Adrenal gland (tissue), 19 donors: ENCODE measurements at places on chromosomes 16 and 17. TPM values are rescaled to one million over a fixed set of nuclear protein-coding genes. Genes with fewer than 3 reads are reported as not detected.

DNA sequence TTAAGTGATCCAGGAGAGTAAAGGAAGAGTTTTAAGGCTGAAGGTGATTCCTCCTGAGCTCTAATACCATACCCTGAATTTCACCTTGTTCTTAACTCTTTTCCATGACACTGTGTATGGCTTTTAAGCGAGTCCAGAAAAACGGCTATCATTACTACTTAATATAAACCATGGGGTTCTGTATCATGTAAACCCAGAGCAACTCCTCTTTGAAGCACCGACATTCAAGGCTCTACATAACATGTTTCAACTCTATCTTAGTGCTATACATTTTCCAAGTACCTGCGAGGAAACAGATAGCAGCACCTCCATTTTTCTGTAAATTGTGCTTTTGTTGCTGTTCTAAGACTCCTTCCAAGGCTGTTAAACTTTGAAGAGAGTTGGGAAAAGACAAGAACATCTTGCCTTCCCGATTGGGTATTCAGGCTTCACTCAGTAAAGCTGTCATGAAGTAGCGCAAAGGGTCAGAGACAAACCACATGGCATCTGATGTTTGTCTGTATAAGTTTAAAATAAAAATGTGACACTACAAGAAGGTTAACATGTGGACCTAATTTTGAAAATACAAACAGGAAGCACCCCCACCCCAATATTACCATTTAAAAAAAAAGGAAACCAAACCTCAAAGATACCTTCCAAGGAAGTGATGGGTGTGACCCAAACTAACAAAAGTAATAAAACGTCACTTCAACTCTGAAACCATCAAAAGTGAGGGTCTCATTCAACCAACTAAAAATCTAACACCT is 3.9 kb downstream of the STAT5B start:
- DNase-seq: no peak

- DNase-seq: peak; percentile 39
Measured at GRCh38 chr17:32536736-32537643, 50.2 kb downstream of the CDK5R1 start.

DNA sequence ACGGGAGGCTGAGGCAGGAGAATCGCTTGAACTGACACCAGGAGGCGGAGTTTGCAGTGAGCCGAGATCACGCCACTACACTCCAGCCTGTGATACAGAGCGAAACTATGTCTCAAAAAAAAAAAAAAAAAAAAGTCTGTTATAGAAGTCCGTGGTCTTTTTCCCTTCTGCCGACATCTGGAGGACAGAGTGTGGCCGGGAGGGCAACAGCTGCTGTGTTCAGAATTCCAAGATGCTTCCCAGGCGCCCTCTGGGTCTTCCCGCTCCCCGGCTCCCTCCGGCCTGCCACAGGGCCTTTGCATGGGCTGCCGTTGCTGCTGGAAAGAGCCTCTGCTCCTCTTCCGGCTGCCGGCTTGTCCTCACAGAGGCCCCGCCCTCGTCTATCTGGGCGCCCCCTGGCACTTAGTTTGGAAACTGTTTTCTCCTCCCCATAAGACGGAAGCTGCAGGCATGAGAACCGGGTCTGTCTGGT is 2.4 kb upstream of the CACNA1H start:
- DNase-seq: no peak

- no peak for DNase-seq
Measured at GRCh38 chr17:28407130-28407973, 1.3 kb upstream of the SLC46A1 start.

- no peak for DNase-seq
Measured at GRCh38 chr16:81143921-81144471, 47.8 kb upstream of the GCSH start.

- no peak for DNase-seq
Measured at GRCh38 chr16:27920391-27920891, 143.1 kb downstream of the GSG1L start.

- DNase-seq: no peak
Measured at GRCh38 chr16:1074379-1074649, 1.8 kb downstream of the SSTR5 start.

DNA sequence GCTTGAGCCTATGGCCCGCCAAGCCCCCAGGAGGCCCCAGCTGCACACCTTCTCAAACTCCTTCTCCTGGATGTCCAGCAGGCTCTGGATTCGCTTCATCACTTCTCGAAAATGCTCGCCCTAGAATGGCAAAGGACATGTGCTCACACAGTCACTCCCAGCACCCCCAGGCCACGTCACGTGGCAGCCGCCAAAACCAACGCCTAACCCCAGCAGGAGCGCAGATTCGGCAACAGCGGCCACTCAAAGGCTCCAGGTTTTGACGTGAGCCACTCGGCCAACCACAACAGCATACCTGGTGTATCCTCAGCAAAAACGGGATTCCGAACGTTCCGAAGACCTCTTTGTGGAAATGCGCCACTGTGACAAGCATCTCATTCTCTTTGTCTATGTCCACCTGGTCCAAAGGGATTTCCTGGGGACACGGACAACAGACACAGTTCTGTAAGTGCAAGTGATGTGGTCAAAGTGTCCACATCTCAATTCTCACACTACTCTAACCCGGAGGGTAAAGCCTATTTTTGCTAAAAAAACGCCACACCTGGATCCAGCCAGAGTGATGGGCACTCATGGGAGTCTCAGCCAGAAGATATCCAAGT is 12.7 kb downstream of the LITAFD start:
- DNase-seq: no peak

DNA sequence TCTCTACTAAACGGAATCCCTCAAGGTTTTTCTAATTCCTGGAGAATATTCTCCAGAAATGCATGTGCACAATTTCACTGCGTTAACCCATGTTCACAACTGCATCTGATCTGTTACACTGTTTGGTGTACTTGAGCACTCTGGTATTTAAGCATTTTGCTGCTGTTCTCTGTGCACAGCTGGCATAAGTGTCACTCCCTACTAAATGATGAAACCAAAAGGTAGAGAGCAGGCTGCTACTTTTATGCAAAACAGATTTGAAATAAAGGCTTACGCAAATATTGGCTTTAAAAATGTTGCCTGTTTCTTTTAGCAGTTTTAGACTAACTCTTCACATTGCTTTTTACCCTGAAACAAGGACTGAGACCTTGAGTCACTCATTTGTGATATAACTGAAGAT is 41.7 kb downstream of the ESRP2 start:
- DNase-seq: no peak

GRCh38 chr17:18318117-18318516 is 3.0 kb downstream of the SMCR8 start:
- no peak for DNase-seq

- no peak for DNase-seq
Measured at GRCh38 chr16:53541326-53541725, 38.3 kb upstream of the AKTIP start.

GRCh38 chr17:56765449-56765848 is 68.3 kb downstream of the C17orf67 start:
- DNase-seq: no peak

GRCh38 chr16:89561142-89561883 is 831 bp downstream of the RPL13 start:
- no peak for DNase-seq

GRCh38 chr16:51549836-51550235 is 398.8 kb upstream of the SALL1 start:
- DNase-seq: no peak

DNA sequence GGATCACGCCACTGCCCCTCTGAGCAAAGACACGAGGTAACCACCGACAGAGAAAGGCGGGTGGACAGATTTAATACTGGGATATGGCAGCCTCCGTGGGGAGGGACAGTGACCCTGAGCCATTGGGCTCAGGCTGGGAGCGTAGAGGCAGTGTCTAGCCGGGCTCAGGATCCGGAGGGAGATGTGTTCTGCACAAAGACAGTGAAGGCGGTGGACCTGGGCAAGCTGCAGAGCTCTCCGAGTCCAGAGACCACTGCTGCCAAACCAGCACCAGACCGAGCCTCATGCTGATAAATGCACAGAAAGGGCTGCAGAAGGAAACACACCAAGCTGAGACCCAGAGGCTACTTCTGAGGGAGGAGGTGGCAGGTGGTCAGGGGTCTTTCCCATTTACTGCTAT is 26.5 kb upstream of the MTSS2 start:
- DNase-seq: no peak

GRCh38 chr16:5205361-5206040 is 107.9 kb upstream of the EEF2KMT start:
- DNase-seq: no peak

DNA sequence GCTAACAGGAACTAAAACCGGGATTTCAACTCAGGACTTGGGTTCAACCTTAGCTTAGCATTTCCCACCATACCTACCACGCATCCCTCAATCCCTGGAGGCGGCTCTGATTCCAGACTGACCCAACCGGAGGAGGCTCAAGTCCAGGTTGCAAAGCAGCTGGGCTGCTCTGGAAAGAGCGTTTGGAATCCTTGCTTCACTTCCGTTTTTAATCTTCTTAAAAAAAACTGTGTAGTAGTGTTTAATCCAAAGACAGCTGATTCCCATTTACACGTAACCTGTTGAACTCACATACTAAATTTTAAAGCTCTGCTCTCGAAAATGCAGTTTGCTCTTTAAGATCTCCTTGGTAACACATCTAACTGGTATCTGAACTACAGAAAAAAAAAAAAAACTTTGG is 50.0 kb downstream of the NXN start:
- DNase-seq: no peak

DNA sequence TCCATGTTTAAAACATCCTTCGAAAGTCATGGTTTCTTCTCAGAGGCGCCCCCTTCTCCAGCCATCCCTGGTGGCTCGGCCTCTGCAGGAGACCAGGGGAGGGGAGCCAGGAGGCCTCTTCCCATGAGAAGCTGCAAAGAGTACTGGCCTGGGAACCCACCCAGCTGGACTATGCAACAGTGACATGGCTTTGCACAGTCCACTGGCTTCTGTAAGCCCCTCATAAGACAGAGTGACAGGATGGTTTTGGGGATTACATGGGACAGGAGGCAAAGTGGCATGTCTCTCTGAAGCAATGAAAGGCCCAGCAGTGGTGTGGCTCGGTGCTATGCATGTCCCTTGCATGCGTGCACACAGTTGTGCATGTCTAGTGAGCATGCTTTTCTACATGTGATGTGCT is 99.5 kb downstream of the C16orf78 start:
- DNase-seq: no peak

GRCh38 chr17:61005358-61005757 is 327.7 kb downstream of the BCAS3 start:
- DNase-seq: no peak

- no peak for DNase-seq
Measured at GRCh38 chr17:7720125-7720524, 2.6 kb downstream of the DNAH2 start.

DNA sequence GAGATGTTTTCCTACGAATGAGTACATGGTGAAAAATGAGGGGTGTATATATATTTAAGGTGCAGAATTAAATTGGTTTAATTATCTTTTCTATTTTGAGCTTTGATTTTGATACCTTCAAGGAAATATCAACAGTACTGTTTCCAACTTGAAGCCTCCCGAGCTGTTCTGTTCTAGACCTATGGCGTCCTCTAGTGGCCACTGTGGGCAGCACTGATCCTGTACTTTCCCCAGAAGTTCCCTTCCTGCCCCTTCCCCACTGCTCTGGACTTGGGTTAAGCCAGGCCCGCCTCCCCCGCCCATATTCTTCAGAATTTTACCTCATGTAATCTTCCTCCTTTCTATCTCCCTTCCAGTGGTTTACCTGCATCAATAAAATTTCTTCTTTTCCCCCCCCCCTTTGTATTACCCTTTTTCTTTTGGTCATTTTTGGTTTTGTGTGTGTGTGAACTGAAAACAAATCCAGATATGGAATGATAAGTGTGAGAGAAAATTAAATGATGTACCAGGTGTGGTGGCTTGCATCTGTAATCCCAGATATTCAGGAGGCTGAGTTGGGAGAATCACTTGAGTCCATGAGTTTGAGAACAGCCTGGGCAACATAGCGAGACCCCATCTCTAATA is 1643.5 kb downstream of the TP53TG3F start:
- no peak for DNase-seq

GRCh38 chr17:32485261-32486110 is 1.3 kb upstream of the CDK5R1 start:
- DNase-seq: no peak

DNA sequence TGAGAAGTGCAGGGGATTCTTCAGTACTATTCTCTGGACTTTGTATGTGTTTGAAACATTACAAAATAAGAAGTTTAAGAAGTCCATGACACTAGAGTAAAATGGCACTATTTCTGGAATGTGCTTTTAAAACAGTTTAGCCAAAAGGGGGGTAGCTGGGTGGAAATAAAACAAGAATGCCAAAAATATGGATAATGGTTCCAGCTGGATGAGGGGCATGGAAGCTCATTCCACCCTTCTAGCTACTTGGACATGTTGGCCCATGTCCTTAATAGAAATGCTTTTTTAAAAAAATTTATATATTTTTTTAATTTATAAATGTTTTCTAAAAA is 13.1 kb downstream of the ZC3H7A start:
- DNase-seq: no peak

DNA sequence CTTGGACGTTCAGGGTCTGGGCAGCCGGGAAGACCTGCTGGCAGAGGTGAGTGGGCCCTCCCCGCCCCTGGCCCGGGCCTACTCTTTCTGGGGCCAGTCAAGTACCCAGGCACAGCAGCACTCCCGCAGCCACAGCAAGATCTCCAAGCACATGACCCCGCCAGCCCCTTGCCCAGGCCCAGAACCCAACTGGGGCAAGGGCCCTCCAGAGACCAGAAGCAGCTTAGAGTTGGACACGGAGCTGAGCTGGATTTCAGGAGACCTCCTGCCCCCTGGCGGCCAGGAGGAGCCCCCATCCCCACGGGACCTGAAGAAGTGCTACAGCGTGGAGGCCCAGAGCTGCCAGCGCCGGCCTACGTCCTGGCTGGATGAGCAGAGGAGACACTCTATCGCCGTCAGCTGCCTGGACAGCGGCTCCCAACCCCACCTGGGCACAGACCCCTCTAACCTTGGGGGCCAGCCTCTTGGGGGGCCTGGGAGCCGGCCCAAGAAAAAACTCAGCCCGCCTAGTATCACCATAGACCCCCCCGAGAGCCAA is 8.6 kb upstream of the ABCC3 start:
- peak; percentile 73 for DNase-seq

- DNase-seq: no peak
Measured at GRCh38 chr17:9658593-9659211, 13.4 kb downstream of the USP43 start.

NOD2 gene
- total RNA-seq: 3.0 TPM

TNFRSF17 gene
- not detected for total RNA-seq

TNFRSF13B gene
- not detected for total RNA-seq

PRRT2 gene
- total RNA-seq: 1.9 TPM

MAP3K14 gene
- 2.4 TPM for total RNA-seq

MYH13 gene
- total RNA-seq: not detected

GNGT2 gene
- 3.9 TPM for total RNA-seq

KRT33A gene
- total RNA-seq: not detected

SOX8 gene
- 1.1 TPM for total RNA-seq

ACE gene
- 12.6 TPM for total RNA-seq

PLCD3 gene
- total RNA-seq: 150 TPM
